ENCODE measurements at places on chromosomes 1 and 21. TPM values are rescaled to one million over a fixed set of nuclear protein-coding genes. Genes with fewer than 3 reads are reported as not detected.

GRCh38 chr1:248913933-248914332 lies 7.9 kb downstream of the PGBD2 start:
- DNase-seq = no peak

GRCh38 chr1:167943541-167943940 lies 6.7 kb upstream of the MPC2 start:
- no peak for DNase-seq

DNA sequence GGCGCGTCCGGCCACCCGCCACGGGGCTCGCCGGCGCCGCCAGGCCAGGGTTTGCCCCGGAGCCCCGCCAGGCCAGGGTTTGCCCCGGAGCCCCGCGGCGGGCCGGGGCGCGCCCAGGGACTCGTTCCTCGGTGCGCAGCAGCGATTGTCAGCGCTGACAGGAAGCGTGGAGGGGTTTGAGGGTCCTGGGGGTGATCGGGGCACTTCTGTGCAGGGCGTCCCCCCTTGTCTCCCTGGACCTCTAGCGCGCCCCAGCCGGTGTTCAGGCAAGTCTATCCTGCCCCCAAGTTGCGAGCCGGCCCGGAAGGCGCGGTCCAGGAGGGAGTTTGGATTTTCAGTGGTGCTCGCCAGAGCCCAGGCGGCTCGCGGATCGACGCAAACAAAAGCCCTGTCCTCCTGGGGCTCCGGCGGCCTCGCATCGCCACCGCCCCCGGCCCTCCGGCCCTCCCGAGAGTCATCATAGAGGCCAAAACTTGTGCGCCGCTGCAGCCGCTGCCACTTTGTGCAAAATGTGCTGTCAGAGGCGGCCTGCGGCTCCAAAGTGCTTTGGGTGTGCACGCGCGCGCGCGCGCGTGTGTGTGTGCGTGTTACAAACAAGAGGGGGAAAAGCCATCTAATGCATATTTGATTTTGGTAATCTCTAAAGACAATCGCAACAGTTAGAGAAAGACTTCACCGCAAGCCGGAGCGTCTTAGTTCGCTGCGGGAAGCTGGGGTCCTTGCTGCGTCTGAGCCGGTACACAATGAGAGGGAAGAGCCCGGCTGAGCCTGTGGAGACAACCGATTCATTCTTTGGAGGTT lies 1.0 kb downstream of the ROR1 start:
- peak; percentile 85 for DNase-seq

OR2T11 gene
- not detected for polyA plus RNA-seq

DNA sequence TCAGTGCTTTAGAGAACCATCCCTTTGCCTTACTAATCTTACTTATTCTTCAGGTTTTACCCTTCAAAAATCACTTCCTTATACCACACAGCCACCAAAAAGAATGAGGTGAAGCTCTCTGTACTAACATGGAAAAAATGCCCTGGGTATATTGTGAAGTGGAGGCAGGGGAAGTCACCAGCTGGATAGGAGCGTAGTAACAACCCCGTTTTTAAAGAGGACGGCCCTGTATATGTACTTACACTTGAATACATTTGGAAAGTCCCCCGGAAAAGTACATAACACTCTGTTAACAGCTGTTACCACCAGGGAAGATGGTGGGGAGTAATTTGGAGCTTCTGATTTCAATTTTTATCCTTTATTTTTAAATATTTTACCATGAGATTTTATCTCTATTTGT lies 28.2 kb upstream of the KHDRBS1 start:
- peak; percentile 46 for DNase-seq

IKBKE gene
- 4.4 TPM for polyA plus RNA-seq

DNA sequence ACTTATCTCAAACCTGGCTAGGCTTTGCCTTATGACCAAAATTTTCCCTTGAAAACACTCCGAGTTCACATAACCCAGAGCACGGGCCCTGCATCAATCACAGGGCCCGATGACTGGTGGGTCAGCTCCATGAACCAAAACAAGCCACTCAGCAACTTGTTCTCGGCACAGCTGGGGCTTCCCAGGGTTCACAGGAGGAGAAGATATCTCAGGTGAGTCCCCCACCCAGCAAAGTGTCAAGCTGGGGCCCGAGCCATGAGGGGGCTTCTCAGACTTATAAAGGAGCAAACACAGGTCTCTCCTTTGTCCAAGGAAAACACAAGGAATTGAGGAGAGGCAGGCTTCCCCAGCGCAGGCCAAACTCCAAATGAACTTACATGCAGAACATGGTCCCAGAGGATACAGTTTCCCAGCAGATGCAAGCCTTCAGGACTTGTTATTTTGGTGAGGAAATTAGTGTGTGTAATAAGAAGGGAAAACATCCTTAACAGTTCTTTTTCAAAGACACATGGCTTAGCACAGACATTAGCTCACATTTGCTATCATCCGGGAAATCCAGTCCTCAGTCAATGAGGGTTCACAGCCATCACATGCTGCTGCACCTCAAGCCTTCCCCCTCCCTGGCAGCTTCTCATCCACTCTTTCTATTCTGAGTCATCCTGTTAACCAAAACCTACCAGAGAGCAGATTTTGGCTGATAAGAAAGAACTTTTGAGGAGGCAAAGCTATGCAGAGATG lies 98.1 kb upstream of the NFIA start:
- DNase-seq = no peak

GRCh38 chr1:240338837-240339236 lies 247.2 kb downstream of the FMN2 start:
- no peak for DNase-seq

GRCh38 chr1:167565922-167566321 lies 12.4 kb upstream of the CREG1 start:
- no peak for DNase-seq

GRCh38 chr1:193187114-193187513 lies 701 bp upstream of the B3GALT2 start:
- DNase-seq = no peak

- DNase-seq = no peak
Measured at GRCh38 chr1:215032911-215033526, 49.5 kb upstream of the KCNK2 start.

DNA sequence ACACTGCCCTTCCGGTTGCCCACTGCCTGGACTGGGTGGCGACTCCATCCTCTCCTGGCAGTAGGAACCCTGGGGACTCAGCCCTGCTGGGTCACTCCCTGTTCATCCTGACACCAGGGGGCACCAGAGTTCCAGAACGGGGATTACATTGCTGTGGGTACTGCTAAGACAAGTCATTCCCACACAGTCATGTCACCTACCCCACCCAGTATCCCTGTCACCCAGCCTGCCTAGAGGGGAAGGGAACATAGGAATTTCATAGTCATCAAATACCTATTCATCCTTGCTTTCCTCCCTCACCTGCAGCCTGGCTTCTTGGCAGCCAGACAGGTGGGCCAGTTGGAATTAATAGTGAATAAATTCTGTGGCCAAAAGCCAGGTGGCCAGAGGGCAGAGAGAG lies 9.8 kb upstream of the SFN start:
- DNase-seq = peak; percentile 18

- peak; percentile 83 for DNase-seq
Measured at GRCh38 chr1:206583707-206584648, 28.3 kb downstream of the EIF2D start.

CTSS gene
- polyA plus RNA-seq = 10.7 TPM

USH2A gene
- polyA plus RNA-seq = 0.11 TPM

EFHD2 gene
- polyA plus RNA-seq = 38.8 TPM

NHLH1 gene
- 5.2 TPM for polyA plus RNA-seq

GRCh38 chr1:26373281-26373680 lies 731 bp upstream of the ZNF683 start:
- DNase-seq = no peak

GRCh38 chr1:89781494-89782126 lies 39.2 kb upstream of the LRRC8D start:
- no peak for DNase-seq

AXDND1 gene
- polyA plus RNA-seq = 0.59 TPM

RHCE gene
- polyA plus RNA-seq = 1.9 TPM

GRCh38 chr1:26474818-26475217 lies 2.6 kb downstream of the HMGN2 start:
- DNase-seq = no peak

GRCh38 chr1:233294913-233295236 lies 650 bp downstream of the PCNX2 start:
- DNase-seq = no peak

DNA sequence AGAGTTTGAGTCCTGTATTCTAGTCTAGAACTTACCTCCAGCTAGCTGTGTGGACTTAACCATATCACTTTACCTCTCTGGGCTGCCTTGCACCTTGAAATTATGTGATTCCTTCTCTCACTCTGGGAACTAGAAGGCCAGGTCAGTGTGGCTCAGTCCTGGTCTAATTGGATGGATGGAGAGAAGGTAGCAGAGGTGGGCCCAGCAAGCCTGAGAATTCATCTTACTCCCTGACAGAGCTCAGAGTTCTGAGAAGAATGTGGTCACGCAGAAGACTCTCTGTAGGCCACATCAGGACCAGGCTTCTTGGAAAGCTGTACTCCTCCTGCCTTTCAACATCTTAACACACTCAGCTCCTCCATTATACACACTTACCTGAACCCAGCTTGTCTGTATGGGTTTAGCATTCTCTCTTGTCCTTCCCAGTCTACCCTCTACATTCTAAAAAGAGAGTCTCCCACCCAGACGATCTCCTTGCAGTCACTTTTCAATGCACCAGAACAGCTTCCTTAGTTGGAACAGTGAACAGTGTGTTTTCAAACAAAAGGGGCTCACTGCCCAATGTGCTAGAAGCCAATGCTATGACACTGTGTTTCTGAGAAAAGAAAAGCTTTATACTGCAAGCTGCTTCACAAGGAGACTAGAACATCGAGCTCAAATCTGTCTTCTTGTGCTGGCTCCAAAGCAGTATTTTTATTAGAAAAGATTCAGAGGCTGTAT lies 60.5 kb downstream of the CAPN9 start:
- peak; percentile 91 for DNase-seq

- DNase-seq = no peak
Measured at GRCh38 chr1:91753878-91754277, 132.1 kb downstream of the TGFBR3 start.

RNU1-2 gene
- polyA plus RNA-seq = 1.2 TPM

GRCh38 chr1:23288201-23288600 lies 55.9 kb downstream of the HNRNPR start:
- DNase-seq = no peak

GRCh38 chr21:41170442-41170841 lies 2.5 kb downstream of the BACE2 start:
- no peak for DNase-seq

CHI3L2 gene
- not detected for polyA plus RNA-seq

- DNase-seq = no peak
Measured at GRCh38 chr1:107662971-107663370, 302.0 kb downstream of the VAV3 start.

RIMS3 gene
- 42.2 TPM for polyA plus RNA-seq

GPR3 gene
- 3.2 TPM for polyA plus RNA-seq

HES2 gene
- polyA plus RNA-seq = 0.38 TPM

DNA sequence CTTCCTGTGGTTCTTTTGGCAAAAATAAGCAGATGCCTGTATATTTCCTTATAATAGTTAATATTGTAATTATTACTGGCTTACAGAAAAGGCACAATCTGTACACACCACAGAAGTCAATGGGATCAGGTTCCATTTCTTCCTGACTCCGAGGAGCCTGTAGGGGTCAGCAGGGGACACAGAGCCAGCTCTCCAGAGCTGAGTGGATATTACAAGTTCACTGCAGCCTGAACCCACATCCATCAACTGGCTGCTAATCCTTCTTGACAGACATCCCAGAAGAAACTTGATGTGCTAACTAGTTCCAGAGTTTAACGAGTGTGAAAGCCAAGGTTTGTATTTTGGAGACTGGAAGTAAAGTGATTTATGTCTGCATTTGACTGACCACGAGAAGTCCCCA lies 203.8 kb downstream of the LMX1A start:
- DNase-seq = peak; percentile 20

DNA sequence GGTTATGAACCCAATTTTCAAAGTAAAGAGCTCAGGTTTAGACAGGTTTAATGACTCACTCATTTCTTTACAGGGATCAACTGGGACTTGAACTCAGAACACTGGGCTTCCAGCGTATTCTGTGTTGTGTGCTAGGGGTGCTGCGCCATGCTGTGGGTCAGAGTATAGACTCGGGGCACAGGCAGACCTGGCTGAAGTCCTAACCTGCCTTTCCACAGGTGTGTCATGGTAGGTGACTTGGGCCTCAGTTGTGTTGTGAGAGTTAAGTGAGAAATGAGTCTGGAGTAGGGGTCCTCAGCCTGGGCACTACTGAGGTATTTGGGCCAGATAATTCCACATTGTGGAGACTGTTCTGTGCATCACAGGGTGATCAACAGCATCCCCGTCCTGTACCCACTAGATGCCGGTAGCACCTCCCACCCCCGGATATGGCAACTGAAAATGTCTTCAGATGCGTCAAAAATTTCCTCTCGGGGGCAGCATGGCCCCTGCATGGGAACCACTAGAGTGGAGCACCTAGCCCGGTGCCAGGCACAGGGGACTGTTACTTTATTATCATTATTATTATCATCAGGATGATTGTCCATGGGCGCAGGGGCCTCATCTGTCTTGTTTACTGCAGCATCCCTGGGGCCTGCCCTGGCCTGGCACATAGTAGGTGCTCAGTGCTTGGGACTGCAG lies 575.5 kb downstream of the PTPRU start:
- DNase-seq = no peak

- DNase-seq = peak; percentile 72
Measured at GRCh38 chr1:187689129-187689528, 860.4 kb downstream of the PLA2G4A start.

GRCh38 chr1:9127395-9128165 lies 1.3 kb downstream of the GPR157 start:
- DNase-seq = no peak

DNA sequence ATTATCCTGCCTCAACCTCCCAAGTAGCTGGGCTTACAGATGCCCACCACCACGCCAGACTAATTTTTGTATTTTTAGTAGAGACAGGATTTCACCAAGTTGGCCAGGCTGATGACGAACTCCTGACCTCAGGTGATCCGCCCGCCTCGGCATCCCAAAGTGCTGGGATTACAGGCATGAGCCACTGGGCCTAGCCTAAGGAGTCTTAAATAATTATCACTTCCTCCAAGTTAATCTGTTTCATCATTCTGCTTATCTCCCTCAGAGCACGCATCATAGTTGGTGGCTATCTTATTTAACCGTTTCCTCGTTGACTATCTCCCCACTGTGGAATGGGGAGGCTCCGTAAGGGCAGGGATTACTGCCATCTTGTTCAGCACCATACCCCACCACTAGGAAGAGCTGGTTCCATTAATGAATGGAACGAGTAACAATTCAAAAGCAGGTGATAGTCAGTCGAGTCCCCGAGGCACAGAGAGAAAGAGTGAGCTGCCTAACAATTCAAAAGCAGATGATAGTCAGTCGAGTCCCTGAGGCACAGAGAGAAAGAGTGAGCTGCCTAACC lies 52.7 kb downstream of the GLUL start:
- DNase-seq = no peak

- DNase-seq = no peak
Measured at GRCh38 chr1:150563340-150564038, 14.3 kb downstream of the ADAMTSL4 start.
